ENCODE measurements at places on chromosomes 16 and 17.

- DNase-seq = no peak
Observed at GRCh38 chr17:9227819-9228407, 206.6 kb downstream of the NTN1 start.

DNA sequence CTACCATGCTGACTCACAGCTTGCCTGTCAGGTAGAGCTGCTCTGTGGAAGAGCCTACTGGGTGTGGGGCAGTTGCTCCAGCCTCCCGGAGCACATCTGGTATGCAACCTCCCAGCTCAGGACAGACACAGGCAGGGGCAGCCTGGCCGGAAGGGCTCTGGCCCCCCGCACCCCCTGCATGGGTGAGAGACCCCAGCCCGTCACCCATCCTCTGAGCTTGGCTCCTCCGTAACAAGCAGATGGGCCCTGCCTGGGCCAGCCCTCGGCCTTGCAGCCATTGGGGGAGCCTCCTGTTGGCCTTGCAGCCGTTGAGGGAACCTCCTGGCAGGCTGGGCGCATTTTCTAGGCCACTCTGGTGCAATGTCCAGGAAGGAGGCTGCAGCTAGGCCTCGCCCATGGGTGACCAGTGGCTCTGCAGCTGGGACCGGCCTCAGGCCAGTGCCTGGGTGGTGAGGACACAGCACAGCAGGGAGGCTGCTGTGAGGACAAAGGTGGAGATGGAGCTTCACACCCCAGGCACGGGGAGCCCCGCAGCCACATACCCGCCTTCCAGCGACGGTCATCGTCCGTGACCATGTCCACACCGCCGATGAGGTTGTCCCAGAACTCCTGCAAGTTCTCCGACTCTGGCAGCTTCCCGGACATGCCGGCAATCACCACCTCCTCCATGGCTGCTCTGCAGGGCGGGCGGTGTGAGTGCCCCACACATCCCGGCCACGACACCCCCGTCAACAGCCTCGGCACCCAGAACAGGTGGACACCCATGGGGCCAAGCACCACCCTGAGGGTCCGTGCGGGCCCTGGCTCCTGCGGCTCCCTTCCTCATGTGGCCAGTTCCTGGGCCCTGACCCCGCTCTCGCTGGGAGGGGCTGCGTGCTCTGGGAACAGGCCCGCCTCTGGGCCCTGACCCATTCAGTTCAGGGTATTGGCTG lies 2.0 kb downstream of the FASN start:
- DNase-seq = no peak

DNA sequence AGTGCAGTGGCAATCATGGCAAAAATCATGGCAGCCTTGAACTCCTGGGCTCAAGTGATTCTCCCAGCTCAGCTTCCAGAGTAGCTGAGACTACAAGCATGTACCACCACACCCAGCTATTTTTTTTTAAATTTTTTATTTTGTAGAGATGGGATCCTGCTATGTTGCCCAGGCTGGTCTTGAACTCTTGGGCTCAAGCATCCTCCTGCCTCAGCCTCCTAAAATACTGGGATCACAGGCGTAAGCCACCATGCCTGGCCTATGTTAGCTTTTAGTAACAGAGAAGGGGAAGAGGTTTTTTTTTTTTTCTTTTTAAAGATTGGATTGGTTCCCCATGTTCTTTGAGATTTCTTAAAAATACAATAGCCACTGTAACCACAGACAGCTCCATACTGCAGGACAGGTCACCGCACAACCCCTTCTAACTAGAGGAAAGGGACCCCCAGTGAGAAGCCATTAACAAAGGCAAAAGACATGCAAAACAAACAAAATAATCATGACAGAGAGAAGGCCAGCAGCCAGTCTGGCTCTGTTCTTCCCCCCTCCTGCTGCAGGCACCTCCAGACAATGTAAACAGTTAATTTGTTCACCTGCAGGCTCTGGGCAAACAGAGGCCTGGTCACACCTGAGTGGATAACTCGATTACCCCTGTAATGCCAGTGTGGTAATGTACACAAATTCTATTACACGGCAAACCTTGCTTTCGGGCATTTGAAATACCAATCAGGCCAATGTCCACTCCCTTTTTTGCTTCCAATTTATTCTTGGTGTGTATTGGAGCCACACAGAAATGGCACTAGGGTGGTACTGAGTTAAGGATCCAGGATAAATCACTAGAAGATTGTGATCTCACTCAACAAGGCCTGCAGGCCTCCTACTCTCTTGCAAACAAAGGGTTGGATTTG lies 52.9 kb downstream of the SNX11 start:
- DNase-seq = no peak

GRCh38 chr16:4957720-4958509 lies at the start of gene SEC14L5:
Gene SEC14L5 (plus strand): TSS chr16:4958330. CDS start chr16:4959324, 994 bp downstream.
- peak; percentile 85 for DNase-seq

GRCh38 chr17:14205380-14205779 lies 31.3 kb downstream of the CDRT15 start:
- no peak for DNase-seq

- no peak for DNase-seq
Observed at GRCh38 chr16:54873071-54873470, 57.6 kb upstream of the IRX5 start.

DNA sequence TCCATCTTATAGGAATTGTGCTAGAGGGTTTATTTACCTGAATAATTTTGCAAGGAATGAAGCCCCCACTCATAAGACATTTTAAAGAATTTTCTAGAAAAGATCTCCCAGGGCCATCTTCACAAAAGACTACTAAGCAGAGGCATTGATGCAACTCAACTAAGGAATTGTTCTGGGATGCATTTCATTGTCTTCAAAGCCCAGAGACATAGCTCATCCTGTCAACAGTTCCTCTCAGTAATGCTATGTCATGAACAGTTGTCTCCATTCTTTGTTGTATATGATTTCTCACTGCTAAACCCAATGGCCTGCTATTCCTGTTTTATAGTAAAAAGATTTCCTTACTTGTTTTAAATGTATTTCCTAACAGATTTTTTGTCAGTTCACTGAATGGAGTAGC lies 136.8 kb upstream of the RBL2 start:
- no peak for DNase-seq

DNA sequence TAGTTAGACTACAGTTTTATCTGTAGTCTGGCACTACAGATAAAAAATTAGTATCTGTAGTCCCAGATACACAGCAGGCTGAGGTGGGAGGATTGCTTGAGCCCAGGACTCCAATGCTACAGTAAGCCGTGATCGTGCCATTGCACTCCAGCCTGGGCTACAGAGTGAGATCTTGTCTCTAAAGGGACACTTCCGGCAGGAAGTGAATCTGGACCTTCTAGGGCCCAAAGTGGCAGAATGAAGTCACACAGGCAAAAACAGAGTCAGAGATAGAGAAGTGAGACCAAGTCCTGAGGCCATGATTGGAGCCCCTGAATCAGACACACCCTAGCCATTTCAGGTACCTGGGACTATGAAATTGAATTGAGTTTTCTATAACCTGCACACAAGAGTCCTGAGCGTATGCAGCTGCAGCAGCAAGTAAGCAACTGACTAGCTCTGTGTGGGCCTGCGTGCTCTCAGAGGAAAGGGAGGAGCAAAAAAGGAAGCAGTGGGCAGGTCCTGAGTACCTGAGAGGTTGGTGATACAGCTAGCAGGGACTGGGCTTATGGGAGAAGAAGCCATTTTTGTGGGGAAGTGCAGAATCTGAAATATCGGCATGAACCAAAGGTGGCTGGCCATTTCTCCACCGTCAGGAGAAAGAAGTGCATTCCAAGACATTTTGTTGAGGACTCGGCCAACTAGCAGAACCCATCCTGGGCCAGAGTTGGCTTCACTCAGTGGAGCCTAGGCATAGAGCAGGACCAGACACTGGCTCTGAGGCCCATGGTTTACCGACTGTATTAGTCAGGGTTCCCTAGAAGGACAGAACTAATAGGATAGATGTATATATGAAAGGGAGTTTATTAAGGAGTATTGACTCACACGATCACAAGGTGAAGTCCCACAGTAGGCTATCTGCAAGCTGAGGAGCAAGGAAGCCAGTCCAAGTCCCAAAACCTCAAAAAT lies 27.2 kb upstream of the BRD7 start:
- no peak for DNase-seq

DNA sequence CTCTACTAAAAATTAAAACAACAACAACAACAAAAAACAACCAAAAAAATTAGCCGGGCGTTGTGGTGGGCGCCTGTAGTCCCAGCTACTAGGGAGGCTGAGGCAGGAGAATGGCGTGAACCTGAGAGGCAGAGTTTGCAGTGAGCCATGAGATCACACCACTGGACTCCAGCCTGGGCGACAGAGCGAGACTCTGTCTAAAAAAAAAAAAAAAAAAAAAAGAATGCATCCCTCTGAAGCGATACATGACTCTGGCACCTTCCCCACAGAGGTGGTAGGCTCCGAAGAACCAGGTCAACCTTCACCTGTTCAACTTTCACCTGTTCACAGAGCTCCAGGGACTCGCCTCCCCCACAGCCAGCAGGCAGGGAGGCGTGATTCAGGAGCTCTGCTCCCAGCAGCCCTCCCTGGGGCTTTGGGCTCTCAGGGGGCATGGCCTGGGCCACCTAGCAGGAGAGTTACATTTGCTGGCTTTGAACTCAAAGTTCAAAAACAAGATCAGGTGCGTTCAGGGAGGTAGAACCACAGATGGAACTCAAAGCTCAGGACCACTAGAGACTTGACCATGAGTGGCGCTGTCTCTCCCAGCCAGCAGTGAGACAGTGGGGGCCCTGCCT lies 5.6 kb downstream of the VAC14 start:
- no peak for DNase-seq

DNA sequence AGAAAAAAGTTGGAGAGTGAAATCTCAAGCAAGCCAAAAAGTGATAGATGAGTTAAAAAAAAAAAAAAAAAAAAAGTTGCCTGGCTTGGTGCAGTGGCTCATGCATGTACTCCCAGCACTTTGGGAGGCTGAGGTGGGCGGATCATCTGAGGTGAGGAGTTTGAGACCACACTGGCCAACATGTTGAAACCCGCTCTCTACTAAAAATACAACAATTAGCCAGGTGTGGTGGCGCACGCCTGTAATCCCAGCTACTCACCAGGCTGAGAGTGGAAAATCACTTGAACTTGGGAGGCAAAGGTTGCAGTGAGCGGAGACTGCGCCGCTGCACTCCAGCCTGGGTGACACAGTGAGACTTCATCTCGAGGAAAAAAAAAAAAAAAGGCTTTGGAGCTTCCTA lies 668.8 kb downstream of the WWOX start:
- DNase-seq = no peak

DNA sequence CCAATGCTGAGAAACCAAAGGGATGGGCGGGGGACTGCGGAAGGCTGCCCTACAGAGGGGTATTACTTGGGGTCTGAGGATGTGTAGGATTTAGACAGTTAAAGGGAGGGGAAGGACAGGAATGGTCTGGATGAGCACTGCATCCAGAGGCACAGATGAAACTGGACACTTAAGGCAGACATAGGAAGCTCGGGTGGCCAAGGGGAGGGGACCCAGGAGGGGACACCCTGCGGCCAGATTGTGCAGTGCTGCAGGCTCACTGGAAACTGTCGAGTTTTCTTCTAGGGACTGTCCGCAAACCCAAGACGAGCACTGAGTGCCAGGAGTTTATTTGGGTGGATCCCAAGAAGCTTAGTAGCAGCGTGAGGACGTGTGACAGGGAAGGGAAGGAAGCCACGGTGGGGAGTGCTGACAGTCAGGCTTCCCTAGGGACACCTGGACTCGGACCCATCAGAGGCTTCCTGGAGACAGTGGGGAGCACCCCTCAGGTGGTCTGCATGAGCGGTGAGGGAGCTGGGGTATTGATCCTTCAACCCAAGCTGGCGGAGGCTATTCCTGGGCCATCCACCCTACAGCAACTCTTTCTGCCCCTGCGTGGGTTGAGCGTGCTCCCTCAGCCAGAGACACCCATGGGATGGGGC lies 278.7 kb downstream of the FOXL1 start:
- no peak for DNase-seq

- no peak for DNase-seq
Observed at GRCh38 chr17:76953946-76954345, 85.7 kb downstream of the MGAT5B start.

- no peak for DNase-seq
Observed at GRCh38 chr17:72591289-72592241, 470.7 kb downstream of the SOX9 start.

DNA sequence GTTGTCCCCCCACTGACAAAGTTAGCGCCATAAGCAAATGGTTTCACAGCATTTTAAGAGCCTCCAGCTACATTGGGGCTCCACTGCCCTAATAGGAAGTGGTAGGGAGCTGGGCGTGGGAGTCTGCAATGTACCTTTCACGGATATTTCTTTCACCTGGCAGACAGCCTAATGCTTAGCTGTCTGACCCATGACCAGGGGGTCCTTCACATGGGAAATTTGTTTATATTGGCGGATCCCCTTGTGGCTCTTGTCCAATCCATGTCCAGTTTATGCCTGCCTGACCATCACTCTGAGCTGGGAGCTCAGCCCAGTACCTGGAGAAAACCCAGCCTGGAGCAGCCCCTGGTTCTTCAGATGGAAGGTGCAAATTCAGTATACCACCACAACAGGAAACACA lies 145.0 kb downstream of the ZNF18 start:
- DNase-seq = no peak

DNA sequence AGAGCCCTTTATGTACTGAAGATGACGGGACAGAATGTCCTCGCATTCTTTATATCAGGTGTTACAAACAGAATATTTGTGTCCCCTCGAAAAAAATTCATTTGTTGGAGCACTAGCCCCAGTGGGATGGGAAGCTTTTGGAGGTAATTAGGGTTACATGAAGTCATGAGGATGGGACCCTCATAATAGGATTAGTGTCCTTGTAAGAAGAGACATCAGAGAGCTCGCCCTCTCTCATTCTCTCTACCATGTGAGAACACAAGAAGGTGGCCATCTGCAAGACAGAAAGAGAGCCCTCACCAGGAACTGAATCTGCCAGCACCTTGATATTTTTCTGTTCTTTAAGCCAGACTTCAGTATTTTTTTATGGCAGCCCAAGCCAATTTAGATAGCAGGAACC lies 72.4 kb downstream of the SLC39A11 start:
- DNase-seq = no peak

DNA sequence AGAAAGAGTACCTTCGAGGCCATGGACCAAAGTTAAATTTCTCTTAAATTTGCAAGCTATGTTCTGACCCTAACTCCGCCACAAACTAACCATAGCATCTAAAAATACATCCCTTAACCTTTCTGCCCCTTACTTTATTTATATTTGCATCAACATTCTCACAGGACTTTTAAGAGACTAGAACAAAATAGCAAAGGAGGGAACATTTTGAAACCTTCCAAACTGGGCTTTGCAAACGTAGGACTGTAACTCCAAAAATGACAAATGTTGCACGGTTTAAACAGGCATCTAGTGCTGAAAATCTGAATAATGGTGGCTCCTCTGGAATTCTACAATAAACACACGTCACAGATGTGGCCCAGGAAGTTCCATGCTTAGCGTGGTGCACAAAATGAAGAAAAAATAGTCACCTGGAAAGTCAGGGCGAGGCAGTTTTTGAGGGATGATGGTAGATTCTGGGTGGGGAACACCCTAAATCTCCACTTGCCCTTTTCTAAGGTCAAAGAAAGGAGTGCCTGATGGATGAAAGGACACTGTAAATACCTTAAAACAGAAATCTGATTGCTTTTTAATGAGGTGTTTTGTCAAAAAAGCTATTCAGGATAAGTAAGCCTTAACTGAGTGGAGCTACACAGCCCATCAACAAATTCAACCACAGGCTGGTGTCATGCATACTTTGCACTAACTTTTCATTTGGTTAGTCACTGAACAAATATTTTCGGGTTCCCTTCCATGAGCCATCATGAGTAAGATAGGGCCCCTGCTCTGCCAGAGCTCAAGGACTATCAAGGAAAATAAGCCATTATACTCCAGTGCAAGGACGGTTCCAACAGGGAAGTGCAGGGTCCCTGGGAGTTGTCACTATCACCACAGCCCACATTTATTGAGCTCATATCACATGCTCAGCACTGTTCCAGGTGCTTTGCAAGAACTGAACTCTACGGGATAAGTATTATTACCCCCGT lies 21.2 kb downstream of the ARHGAP17 start:
- DNase-seq = no peak
